ENCODE measurements at places on chromosomes 7 and 10.

DNA sequence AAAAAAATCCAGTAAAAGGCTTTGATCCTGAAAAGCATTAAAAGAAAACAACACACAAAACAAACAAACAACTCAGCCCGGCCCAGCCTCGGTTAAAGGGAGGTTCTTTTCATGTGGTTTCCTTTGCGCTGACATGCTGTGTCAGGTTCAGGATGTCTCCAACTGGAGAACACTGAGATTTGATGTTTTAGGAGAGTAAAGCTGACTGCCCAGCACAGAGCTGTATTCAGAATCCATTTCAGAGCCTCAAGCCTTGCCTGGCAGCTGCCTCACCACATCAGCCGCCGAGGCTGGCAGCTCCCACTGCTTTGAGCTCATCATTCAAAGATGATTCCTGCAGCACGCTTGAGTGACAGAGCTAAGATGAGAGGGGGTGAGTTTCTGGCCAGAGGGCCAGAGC is 205.8 kb upstream of the LYZL1 start:
- DNase-seq = peak; percentile 35

GRCh38 chr7:49885593-49886285 is 112.3 kb downstream of the VWC2 start:
- DNase-seq = no peak

GRCh38 chr7:4713183-4713784 is 31.2 kb downstream of the FOXK1 start:
- DNase-seq = no peak

DNA sequence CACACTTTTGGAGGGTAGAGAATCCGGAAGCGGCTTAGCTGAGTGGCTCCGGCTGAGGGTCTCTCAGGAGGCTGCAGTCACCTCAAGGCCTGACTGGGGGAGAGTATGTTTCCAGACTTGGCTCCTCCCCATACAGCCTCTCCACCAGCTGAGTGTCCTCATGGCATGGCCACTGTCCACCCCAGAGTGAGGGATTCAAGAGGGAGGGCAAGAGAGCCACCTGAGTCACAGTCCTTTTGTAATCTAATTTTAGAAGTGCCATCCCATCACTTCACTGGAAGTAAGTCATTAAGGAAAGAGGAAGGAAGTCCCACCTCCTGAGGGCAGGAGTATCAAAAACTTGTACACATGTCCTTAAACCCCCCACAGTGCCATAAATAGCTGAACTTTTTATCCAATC is 134.0 kb downstream of the GLI3 start:
- no peak for DNase-seq

DNA sequence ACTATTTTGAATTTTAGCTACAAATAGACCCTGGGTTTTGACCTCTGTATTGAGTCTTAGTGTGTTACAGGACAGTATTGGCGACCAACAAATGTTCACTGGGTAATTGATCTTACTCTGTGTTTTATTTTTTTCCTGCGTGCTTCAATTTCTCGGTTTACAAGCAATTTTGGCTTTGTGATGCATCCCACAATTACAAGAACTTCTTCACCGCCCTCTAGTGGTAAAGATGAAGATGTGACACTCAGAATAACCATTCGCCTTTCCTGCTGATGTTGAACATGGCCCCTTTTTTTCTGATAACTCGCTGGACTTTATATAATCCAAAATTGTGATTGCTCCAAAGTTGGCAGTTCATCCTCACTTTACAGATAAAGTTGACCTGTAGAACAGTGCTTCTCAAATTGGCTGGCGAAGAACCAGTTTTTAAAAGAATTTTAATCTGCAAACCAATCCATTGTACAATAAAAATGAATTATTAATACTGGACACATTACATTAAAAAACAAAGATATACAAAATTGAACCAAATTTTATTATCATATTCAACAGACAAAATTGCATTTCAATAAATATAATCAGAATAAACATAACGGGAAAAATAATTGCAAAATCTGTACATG is 20.2 kb upstream of the SMC3 start:
- peak; percentile 80 for DNase-seq

DNA sequence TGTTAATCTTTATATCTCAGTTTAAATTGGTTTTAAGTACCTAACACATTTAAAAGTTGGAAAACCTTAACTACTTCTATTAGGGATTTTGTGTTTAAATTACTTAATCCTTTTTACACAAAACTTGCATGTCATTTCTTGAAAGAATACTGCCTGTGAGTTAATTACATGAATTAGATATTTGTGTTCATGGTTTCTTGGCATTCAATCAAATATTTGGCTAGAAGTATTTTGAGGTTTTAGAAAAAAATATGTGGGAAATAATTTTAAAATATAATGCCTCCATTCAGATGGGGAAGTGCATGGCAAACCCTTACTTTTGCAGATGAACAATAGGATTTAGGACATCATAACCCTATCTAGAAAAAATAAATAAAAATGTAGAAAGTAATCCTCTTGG is 186.5 kb upstream of the SEMA3E start:
- DNase-seq = no peak

DNA sequence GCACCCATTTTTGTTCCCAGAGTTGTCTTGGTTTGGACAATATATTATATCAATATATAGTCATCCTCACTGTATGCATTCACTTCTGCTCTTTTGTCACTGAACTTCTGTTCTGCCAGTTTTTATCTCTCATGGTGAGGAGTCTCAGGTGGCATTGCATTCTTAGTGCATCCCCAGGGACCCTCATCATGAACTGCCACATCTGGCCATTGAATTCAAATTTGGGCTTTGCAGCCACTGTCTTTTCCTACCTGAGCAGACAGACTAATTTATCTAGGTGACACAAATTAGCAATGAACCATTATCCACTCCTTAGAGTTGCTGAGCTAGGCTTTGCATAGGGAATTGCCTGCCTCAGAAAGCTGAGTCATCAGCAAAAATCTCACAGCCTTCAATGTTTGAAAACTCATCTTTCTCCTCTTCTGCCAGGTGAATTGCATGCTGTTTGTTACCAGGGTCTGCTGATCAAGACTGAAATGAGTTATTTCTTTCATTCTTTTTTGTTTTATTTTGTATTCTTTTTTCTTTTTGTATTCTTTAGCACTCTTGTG is 316.8 kb upstream of the MTPN start:
- DNase-seq = no peak

GRCh38 chr7:16409777-16410176 is 11.6 kb downstream of the CRPPA start:
- DNase-seq = peak; percentile 59

DNA sequence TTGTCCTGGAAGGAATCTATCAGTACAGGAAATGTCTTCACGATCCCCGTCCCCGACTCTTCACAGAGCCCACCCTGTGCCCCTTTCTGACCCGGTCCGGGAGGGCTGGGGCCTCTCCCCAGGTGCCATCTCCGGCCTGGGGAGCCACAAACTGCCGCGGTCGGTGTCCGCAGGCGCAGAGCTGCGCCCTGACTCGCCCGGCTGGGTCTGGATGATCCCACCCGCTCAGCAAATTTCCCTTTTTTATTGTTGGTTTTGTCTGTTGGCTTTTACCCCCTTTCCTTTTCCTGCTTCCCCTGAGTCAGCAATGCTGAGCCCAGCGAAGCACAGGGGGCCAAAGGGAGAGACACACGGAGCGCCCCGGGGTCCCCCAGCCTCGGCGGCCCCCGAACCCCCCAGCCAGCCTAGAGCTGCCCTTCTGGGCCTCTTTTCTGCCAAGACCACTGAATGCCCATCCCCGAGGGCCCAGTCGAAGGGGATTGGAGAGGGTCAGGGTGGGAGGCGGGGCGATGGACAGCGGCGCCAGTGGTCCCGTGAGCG is 30.9 kb downstream of the LEP start:
- DNase-seq = no peak

- DNase-seq = no peak
These were observed 27.7 kb upstream of the MYH16 start for GRCh38 chr7:99244939-99245338.

DNA sequence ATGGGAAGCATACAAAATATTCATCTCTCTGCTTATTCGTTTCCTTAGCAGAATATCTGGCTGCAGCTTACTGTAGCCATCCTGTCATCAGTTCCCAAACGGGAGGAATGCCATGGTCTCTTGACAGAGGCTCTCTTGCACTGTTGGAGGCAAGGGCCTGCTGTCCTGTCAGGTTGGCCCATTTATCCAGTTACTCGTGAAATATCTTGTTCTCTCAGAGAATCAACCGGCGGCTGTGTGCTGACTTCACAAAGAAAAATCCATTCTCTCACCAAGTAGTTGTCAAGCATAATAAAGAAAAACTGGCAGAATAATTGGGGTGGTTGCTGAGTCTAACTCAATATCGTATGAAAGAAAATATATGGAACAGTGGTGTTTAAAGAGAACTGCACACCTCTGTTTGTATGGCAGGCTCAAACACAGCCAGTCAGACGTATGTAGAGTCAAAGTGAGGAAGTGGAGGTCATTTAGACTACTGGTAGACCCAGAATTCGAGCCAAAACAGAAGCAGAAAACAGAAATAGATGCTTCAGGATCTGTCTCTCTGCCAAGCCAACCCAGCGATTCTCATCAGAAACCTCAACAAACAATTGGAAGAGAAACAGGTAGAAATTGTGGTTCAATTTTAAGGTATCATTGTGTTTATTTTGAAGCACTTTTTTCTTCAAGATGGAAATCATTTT is 349.2 kb upstream of the PRKCQ start:
- peak; percentile 49 for DNase-seq

- DNase-seq = no peak
These were observed 15.9 kb upstream of the RAPGEF5 start for GRCh38 chr7:22372863-22373262.

- peak; percentile 94 for DNase-seq
These were observed 8.0 kb upstream of the GRK5 start for GRCh38 chr10:119199231-119199992.

GRCh38 chr7:131548371-131548770 is 8.1 kb downstream of the PODXL start:
- DNase-seq = no peak

- no peak for DNase-seq
These were observed 224.5 kb upstream of the INHBA start for GRCh38 chr7:41927380-41927779.

GRCh38 chr10:91564508-91564907 is 68.4 kb downstream of the PPP1R3C start:
- DNase-seq = no peak

DNA sequence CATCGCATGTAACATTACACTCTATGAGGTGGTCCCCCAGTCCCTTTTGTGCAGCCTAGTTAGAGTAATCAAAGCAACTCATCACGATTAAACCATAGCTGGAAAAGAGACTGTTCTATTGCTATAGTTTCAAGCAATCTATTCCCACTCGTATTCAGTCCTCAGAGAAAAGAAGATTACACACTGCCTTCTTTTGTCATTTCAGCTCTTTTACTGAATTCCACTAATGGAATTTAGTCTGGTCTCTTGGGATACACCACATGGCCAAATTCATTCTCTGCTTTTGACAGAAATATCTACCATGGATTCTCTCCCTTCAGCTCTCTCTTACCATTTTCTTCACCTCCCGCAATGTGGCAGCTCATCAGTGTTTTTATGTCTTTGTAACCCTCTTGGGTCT is 108.9 kb upstream of the HDAC9 start:
- DNase-seq = no peak

- DNase-seq = no peak
These were observed 14.6 kb upstream of the NPS start for GRCh38 chr10:127534496-127534895.

- DNase-seq = no peak
These were observed 173.4 kb upstream of the SHH start for GRCh38 chr7:155985518-155986250.

DNA sequence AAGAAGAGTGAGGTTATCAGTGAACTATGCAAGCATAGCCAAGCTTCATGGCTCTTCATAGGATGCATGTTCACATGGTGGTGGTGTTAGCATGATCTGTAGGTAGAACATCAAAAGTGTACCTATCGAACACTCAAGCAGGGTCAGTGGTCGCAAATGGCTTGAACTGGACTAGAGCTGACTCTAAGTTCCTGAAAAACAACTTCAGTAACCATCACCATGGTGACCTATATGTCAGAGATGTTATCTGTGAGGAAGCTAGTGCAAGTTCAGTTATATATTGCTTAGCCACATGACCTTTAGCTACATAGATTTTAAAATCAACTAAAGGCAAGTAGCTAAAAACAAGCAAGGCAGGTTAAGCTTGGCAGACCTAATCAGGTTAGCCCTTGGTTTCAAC is 163.1 kb upstream of the AGR3 start:
- no peak for DNase-seq

DNA sequence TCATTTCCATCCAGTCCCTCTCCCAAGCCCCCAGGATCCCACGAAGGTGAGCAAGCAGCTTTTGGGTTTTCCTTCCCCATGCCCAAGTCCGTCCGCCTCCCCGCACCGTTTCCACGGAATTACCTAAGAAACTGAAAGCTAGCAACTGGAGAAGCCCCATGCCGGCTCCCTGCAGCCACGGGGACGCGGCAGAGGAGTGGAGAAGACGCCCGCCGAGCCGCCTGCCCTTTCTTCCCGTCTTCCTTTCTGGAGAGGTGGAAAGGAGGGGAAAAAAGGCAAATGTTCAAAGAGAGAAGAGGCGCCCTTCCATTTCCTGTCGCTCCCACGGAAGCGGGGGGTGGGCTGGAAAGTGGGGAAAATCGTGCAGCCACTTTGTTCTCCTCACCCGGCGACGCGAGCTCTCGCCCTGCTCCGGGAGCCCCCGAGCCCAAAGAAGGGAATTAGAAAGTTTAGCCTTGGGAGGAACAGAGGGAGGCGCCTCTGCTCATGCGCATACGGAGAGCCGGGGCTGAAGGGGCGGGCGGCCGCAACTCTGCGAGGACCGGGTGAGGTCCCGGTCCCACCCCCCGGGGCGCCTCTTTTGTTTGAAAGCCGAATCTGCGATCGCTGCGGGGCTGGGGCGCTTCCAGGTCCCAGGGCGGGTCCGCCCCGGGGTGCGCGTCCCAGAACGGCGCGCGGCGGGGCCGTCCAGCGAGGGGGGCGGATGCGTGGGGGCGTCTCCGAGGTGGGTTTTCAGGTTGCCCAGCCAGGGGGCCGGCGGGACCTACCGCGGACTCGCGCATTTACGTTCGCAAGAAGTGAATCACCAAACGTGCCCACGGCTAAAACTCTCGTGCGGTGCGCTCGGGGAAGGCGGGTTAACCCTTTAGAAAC is at the start of gene LAMB1:
Gene LAMB1, minus strand, starts transcription at position 436 of the 873 bp plus-strand sequence. Its CDS starts 276 bp downstream, at position 160.
- DNase-seq = no peak

DNA sequence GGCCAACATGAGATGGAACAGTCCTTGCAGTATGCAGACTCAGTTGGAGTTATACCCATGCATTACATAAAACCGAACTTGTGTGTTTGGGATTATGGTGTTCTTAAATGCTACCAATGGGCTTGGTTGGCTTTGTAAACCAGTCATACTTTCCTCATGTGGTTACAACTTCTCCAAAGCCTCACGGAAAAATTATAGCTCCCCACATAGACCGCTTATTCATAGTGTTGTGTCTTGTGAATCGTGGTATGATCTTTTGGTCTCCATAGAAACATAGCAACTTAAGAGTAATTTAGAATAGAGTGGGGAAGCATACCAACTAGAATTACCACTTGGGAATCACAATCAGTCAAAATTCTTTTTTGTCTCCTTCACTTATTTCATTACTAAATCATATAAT is 112.3 kb upstream of the FZD1 start:
- DNase-seq = no peak

DNA sequence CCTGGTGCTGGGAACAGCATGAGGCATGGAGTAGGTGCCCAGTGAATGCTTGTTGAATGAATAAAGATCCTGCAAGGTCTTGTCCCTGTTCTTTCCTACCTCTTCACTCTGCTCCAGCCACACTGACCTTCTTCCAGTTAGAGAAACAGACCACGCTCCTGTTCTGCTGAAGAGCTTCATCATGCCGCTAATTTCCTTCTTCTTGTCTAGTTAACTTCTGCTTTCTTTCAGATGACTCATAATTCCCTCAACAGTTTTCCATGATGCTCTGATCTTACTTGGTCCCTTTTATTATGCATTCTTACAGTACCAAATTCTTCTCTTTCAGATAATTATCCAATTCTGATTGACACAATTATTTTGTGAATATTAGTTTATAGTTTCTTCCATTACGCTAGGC is 59.5 kb upstream of the C1QL3 start:
- DNase-seq = no peak

Data from Ammon's horn (tissue), 1 donor.